ENCODE measurements at places on chromosomes 12 and 14.

GRCh38 chr12:111728795-111729194, 37.9 kb upstream of the ALDH2 start:
- DNase-seq = no peak

GRCh38 chr14:67373347-67373746, 13.2 kb downstream of the EIF2S1 start:
- no peak for DNase-seq

- DNase-seq = peak; percentile 7
Measured at GRCh38 chr12:70733385-70733784, 96.2 kb upstream of the PTPRB start.

GRCh38 chr12:119692997-119693396, 25.1 kb downstream of the PRKAB1 start:
- no peak for DNase-seq

- no peak for DNase-seq
Measured at GRCh38 chr12:3727877-3728632, 24.9 kb downstream of the CRACR2A start.

- DNase-seq = no peak
Measured at GRCh38 chr12:57894399-57895292, 46.7 kb upstream of the ATP23 start.

DNA sequence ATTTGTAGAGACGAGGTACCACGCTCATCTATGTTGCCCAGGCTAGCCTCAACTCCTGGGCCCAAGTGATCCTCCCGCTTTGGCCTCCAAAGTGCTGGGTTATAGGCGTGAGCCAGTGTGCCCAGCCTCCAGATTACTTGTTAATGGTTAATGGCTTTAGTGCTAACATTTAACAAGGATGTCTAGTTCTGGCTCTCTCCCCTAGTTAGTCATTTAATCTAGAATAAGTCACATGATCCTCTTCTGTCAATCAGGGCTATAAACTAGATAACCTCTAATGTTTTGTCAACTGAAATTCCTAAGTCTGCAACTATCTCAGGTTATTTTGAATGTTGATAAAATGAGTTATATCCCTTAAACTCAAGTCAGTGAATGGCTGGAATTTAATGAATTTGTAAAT, 15.7 kb downstream of the ACTR6 start:
- no peak for DNase-seq

DNA sequence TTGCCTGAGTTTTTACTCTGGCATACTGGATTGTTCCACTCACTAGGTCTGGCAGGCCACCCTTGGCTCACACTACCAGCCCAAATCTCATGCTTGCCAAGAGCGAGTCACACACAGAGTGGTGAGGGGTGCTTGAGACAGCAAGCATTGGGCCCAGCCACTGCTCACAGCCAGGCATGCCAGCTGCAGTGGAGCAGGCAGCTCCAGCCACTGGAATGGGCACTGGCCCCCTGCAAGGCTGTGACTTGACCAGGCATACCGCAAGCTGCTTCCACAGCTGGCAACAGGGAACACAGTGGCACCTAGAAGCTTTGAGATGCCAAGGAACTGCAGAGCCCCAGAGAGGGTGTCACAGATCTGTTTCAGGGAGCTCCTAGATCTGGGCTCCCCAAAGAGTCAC, 488.5 kb downstream of the LRFN5 start:
- DNase-seq = no peak

- no peak for DNase-seq
Measured at GRCh38 chr14:77200406-77200985, 18.9 kb downstream of the TMEM63C start.

GRCh38 chr12:2547273-2548044, 247.3 kb upstream of the FKBP4 start:
- DNase-seq = no peak

GRCh38 chr14:105070760-105071137, 5.5 kb upstream of the GPR132 start:
- DNase-seq = no peak

DNA sequence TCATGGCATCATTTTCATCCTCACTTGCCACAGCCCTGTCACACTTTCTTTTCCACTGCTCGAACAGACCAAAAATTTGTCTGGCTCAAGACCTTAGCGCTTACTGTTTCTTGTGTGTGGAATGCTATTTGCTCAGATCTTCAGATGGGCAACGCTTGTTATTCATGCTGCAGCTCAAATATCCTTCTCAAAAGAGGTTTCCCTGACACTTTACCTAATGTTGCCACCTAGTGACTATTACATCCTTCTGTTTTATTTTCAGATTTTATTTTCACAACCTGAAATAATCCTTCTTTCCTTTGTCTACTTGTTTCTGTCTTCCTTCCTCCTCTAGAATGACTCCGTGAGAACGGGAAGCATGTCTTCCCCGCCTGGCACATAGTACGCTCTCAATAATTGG, 5.6 kb downstream of the FBXO33 start:
- DNase-seq = no peak

DNA sequence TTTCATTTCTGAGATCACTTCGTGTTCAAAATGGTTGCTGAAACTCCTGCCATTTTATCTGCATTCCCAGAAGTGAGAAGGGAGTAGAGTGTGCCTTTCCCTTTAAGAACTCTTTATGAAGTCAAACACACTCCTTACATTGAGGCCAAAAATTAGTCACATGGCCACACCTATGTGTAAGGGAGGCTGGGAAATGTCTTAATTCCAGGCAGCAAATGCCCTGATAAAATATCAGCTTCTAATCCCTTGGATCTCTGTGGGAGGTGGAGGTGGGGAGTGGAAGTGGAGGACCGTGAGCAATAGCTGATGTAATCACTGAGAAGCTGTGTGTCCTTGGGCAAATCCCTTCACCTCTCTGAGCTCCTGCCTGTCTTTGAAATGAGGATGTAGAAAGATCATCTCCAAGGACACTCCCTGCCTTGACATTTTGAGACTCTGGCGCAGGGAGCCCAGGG, 22.7 kb upstream of the ANKRD9 start:
- no peak for DNase-seq

- DNase-seq = no peak
Measured at GRCh38 chr12:96193725-96194575, at the start of gene ELK3. TSS of gene ELK3 (plus strand) at chr12:96194375.

DNA sequence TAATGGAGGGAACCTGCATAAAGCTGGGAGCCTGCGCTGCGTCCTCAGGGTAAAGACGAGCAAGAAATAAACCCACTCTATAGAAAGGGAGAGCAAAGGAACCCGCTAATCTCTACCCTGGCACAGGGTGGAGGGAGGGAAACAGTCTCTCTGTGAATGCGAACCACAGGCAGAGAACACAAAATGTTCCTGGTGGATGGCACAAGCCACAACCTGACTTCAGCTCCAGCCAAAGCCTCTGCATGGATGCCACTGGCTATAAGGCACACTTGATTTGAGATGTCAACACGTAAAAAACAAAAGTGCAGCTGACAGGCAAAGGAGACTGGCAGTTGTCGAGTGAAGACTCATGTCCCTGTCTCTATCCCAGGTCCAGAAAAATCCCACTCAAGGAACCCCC, 32.4 kb downstream of the CHGA start:
- no peak for DNase-seq

GRCh38 chr12:124243936-124244335, 51.0 kb upstream of the RFLNA start:
- no peak for DNase-seq

DNA sequence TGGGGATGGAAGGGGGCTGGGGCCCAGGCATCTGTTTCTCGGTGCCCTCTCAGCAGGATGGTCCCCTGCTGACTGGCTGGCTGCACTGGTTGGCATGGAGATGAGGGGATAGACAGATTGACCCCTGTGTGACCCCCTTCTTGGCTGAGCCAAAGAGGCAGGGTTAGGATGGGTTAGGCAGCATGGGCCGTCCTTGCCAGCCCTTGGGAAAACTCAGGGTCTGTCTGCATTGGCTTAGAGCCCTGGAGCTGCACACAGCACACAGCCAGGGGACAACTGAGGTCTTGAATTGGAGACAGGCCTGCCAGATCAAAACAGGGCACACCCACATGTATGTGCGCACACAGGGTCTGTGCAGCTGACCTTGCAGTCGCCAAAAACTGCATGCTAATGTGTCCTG, 11.2 kb upstream of the LRP1-AS start:
- DNase-seq = no peak

- DNase-seq = no peak
Measured at GRCh38 chr12:82426081-82426480, 67.8 kb downstream of the METTL25 start.

DNA sequence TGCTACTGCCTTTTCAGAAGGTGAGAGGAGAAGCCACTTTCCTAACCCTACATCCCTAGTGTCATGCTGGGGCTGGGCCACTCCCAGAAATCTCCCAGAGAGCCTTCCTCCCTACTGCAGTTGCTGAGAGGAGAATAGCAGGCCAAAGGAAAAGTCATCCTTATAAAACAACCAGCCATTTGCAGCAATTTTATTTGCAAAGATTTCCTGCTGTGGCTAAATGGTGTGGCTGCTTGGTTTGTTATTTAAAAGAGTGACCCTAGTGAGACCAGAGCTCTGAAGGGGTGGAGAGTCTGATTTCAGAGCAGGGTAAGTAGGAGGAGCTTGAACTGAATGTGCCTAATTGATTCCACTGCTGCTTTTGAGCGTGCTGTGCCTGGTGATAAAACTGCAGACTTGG, 232.0 kb downstream of the GRIN2B start:
- no peak for DNase-seq

GRCh38 chr12:64621257-64621942, 11.1 kb downstream of the RASSF3 start:
- peak; percentile 86 for DNase-seq

GRCh38 chr12:42402821-42403411, 76.9 kb downstream of the PPHLN1 start:
- no peak for DNase-seq

DNA sequence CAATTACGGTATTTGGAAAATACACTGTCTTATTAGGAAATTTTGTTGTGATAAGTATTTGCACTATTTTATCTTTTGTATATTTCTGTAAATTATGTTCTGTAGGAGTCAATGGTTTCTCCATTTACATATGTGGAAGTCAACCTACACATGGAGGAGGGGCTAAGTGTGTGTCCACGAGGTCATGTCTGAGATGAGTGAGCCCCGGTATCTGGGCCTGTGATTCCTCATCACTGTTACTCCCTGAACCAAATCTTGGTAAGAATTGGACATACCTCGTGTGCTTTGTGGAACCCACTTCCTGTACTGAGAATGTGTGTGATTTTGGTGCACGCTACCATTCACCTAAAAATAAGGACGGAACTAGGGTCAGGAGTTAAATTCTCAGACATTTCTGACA, 1105.5 kb downstream of the TMEM121 start:
- DNase-seq = no peak

GRCh38 chr12:69687390-69687789, 11.7 kb downstream of the BEST3 start:
- no peak for DNase-seq

DNA sequence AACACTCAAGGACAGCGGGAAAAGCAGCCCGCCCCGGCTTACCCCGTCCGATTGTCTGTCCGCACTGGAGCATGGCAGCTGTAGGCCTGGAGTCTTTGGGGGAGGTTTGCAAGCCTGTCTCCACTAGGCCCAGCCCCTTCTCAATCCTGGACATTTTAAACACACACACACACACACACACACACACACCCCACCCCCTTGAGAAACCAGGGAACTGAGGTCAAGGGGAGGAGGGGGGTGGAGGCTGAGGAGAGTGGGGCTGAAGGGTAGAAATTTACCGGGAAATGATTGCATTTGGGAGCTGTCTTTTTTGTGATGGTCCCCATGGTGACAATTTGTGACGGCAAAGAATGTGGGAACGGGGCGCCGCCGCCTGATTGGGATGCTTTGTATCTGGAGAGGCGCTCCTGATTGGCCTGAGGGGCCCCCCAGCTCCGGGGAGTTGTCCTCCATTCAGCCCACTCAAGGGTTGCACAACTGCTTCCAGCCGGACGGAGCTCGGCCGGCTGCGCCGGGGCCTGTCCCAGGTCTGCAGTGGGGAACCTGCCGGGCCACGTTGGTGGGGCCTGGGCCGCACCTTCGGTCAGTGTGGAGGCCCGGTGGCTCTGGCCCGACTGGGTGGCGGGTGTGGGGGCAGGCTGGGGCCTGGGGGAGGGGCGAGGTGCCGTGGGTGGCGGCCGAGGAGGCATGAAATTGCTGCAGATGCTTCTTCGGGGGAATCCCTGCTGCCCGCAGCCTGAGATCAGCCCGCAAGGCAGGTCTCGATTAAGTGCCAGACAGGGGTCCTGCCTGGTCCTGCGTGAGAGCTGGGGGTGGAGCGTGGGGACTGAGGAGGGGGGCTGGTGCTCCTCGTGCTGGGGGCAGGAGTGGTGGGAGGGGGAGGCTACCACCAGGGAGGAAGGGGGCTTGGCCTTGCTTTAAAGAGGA, at the start of gene FAM181A:
TSS of gene FAM181A (plus strand) at position 472 of the 927 bp plus-strand sequence. CDS start 942 bp downstream, outside the sequence.
- DNase-seq = no peak

GRCh38 chr14:100629098-100629497, 41.9 kb upstream of the BEGAIN start:
- DNase-seq = no peak

DNA sequence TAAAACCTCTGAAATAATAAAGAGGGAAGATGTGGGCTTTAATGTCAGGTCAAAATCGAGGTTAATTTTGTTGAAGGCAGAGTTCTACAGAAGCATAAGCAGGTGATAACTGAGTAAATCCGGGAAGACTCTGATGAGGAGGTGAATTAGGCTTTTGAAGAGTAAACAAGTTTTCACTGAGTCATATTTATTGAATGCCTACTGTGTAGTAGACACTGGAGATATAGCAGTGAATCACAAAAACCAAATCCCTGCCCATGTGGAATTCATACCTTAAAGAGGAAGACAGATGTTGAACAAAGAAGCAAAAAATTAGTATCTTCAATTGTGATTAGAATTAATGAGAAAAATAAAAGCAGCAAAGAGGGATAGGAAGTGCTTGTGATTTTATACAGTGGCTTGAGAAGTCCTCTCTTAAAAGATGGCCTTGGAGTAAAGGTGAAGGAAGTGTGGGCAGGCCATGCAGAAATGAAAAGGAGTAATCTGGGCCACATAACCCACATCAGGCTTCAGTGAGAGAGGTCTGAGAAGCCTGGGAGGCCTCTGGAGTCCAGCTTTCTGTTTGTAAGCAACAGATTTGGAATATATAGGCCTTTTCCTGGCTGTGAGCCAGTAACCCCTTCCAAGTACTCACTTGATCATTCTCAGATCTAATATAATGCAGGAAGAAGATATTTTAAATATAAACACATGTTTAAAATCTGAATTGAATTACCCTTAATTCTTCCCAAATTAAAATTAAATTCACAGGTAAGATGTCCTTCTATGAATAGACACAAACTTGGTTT, 46.7 kb downstream of the BHLHE41 start:
- DNase-seq = no peak

DNA sequence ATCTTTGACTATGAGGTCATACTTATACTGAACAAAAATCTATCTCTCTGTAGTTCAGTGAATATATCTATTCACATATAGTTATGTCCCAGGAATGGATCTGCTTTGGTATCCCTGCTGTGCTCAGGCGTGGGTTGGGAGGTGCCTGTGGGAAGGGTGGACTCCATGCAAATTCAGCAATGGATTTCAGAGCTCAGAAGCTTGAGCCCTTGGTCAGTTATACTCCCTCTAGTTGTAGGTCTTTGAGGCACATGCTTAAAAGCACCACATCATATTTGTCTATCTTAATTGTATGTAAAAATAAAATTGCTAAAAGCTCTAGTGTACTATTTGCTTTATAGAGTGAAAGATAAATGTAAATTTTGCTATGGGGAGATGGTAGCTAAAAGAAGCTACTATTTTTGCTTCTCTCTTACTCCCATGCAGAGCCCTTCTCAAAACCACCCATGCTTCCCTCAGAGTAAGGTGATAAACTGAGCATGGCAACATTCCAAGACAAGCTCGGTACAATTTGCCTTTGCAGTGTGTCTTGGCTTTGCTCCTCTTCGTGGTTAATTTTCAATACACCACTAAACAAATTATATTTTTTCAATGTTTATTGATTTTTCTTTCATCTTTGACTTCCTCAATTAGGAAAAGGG, 54.9 kb downstream of the SLC16A7 start:
- DNase-seq = no peak

- DNase-seq = no peak
Measured at GRCh38 chr14:69696204-69696527, 70.8 kb upstream of the SRSF5 start.
